ENCODE measurements at places on chromosomes 12 and 14.

DNA sequence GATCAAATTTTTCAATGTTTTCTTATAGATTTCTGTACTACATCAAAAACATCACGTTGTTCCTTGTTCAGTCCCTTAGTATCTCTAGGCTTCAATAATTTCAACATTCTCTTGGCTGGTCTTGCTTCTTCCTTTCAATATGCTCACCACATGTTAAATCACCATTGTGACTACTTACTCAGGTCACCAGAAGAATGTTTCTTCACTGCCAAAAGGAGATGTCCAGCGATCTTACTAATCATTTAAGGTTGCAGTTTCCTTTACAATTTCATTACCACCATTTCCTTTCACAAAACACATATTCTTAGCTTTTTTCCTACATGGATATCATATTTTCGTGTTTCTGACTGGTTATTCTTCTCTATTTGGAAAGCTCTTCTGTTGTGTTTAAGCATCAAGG, 363.8 kb downstream of the NAV3 start:
- no peak for DNase-seq

DNA sequence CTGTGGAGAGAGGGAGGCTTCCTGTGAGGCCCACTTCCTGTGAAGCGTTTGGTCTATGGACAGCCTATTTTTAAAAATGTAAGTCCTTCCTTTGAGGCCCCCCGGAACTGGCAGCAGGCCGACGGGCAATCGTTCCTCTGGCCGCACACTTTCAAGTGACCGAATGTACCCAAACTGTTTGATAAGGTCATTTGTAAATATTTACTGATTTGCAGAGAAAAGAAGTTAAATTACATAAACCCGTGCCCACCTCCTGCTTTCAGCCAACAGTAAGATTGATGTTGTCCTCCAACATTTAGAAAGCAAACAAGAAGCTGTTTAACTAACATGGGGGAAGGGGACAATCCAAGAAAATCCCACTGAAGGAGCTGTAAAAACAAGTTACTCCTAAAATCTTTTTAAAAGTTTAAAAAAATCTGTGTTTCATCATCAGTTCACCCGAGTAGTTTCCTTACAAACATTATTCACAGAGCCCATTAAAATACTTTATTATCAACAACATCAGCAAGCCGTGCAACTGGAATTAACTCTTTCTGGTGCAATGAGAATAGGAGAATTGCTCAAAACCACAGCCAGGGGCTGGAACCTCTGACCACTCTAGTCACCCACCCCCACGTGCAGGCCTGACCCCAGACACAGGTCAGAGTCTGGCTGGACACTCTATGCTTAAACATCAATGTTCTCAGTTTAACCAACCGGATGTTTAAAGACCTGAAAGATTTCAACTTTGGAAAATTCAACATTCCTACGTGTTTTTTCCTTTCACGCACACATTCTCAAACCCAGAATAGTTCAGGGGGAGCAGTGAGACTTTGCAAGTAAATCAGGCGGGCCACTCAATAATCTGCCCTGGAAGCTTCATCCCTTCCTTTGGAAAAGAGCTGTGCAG, 65.3 kb downstream of the FOXN3 start:
- DNase-seq, result no peak

DNA sequence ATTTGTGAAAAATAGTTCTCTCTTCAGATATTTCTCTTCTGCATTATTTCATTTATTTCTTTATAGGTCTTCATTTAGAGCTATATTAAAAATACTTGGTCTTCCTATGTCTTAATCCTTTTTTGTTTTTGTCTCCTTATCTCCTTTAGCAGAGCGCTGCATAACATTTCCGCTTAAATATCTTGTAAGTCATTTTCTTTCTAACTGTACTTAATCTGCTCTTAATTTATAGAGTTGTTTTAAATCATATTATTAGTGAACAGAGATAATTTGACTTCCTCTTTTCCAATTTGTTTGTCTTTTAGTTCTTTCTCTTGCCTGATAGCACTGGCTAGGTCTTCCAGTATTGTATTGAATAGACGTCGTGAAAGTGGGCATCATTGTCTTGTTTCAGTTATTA, 18.0 kb downstream of the LUM start:
- no peak for DNase-seq

- no peak for DNase-seq
Measured at GRCh38 chr12:47236109-47236714, 156.5 kb upstream of the AMIGO2 start.

DNA sequence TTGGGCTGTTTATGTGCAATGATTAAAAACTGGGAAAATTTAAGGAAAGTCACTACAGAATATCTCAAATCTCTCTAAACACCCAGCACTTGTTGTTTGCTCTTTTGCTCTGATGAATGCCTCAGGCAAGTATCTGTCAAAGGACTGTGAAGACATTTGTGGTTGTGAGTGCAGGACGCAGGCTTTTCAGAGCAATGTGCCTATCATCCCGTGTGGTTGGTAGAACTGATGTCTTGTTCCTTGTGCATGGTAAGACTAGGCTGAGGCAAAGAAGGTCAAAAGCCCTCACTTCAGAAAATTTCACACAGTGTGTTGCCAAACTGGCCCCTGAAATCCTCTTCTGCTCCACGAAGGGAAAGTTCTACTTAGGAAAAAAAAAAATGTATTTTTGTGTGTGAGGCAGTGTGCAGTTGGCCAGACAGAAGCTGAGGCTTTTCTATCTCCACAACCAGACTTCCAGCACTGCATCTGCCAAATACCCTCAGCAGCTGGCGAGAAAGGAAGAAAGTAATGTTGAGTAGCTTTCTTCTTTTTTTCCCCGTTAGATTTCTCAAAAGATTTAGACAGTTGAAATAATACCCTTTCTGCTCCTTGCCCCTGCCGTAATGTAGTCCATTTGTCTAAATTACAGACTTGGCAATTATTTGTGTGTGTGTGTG, 1103.1 kb downstream of the VRK1 start:
- no peak for DNase-seq

DNA sequence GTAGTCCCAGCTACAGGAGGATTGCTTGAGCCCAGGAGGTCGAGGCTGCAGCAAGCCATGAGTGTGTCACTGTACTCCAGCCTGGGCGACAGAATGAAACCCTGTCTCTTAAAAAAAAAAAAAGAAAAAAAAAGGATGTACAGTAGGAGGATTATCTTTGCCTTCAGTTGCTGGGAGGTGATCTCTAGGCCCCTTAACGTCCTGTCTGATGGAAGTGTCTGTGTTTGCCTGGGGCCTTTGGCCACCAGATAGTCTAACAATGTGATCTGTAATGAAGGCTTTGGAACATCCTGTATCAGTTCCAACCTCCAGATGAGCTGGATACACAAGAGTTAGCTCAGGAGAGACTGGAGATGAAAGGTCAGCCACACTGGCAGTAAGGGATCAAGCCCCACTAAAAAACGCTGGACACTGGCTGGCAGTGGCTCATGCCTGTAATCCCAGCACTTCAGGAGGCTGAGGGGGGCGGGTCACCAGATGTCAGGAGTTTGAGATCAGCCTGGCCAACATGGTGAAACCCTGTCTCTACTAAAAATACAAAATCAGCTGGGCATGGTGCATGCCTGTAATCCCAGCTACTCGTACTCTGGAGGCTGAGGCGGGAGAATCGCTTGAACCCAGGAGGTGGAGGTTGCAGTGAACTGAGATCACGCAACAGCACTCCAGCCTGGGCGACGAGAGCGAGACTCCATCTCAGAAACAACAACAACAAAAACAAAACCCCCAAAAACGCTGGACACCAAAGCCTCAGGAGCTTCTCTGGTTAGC, 19.0 kb upstream of the HNF1A start:
- DNase-seq, result no peak

DNA sequence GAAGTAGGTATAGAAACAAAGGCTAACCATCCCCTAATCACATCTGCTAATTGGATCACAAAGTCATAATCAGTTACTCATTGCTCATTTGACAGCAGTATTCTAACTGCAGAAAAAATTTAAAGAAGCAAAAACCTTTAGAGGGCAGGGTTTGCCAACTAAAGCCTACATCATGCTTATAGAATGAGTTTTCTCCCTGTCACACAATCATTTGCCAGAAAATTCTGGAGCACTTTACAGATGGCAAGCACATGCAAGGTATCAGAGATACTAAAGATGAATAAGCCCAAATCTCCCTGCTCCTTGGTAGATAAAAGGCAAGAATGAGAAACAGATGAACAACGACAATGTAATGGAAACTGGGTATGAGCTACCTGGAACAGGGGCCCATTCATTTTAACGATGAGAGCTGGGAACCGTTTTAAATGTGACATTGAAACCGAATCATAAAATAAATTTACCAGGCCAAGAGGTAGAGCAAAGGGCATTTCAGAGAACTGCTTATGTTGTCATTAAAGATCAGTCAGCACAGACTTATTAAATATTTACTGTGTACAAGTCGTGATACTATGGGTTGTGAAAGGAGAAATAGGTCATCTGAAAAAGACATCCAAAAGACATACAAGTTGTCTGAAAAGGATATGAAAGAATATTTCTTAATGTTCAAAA, 211.4 kb upstream of the ABCD2 start:
- DNase-seq, result no peak

- no peak for DNase-seq
Measured at GRCh38 chr12:133135747-133136146, 5.3 kb downstream of the ZNF10 start.

DNA sequence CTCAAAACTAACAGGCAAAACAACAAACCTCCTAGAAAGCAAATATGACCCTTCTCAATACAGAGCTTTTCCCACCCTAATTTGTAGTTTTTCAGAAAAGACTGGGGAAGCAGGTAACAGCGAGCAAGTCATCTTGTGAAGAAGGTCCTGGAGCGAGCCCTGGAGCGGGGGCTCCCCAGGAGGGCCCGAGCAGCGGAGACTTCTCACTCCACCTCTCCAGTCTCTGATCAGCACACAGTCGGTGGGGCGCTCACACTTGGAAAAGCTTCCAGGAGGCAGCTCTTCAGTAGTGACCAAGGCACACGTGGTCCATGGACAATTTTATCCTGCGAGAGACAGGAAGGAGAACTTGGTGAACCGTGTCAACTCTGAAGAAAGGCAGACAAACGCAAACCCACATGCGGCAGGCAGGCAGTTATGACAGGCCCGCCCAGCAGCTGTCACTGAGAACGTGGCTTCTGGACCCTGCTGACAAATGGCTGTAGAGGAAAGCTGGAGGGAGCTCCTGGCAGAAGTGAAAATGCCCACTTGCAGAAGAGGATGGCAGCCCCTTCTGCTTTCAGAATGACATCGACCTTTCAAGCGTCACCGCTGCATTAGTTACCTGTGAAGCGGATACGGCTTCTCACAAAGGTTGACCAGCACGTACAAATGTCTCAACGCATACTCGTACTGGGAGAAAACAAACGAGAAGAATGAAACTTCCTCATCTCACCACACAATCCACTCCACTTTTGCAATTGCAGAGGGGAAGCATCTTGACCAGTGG, 44.2 kb downstream of the LGMN start:
- DNase-seq, result no peak

DNA sequence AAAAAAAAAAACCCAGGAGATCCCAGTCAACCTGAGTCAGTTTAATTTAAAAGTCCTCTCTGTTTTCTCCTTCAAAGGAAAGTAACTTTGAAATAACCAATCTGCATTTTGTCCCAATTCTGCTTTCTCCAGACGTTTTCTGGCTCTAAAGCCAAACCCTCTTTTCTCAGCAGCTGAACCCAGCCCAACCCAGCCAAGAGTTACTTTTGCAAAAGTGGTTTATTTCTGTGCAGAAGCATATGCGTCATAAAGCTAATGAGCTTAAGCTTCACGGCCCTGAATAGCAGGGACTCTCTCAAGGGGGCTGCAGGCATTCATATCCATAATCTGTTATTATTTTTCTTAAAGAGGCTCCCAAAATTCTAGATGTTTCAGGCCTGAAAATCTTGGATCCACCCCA, 176.6 kb downstream of the GALC start:
- DNase-seq, result no peak

DNA sequence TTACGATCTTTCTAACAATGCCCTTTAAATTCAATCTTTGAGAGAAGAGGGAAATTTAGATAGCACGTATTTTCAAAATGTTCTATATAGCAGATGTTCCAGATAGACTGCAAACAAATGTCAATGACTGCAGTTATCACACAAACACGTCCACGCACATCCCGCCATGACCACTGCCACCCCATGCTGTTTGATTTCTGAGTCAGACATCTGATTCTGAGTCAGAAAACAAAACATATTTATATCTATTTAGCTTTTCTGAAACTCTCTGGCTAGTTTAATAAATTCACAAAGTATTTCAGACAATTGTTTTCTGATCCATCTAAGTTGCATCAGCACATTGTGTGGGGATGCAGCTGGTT, 105.9 kb upstream of the BCAT1 start:
- DNase-seq, result no peak

GRCh38 chr14:60862283-60862682, 118.6 kb downstream of the TRMT5 start:
- no peak for DNase-seq

- DNase-seq, result no peak
Measured at GRCh38 chr14:103646189-103646588, 17.2 kb downstream of the KLC1 start.

DNA sequence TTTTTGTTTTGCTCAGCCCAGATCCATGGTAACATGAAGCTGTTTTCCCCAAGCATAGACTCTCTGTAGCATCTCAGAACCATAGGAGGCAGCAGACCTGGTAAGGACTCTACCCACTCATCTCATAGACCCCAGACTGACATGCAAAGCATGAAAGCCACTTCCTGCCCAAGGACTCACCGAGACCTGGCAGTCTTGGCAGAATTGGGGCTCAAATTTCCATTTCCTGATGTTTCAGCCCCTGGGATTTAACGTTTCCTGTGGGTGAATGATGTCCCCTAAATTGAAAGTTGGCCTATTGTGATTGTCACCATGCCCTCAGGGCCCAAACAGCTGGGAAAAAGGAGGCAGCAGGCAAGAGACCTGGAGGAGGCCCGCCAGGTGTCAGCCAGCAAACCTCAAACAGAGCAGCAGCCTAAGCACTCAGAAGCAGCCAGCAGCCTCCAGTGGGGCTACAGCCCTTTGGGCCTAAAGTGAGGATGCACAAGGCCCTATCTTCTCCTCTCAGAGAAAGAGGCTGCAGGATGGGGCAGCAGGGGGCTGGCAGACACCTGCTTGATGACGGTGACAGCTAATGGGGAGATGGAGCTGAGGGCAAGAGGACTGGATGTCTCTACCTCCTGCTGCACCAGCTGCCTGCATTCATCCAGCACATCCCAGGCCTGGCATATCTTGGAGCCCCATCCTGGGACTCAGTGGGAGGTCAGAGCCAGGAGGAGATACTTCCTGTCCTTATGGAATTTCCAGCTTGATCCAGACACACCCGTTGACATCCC, 8.5 kb downstream of the KRT85 start:
- no peak for DNase-seq

- DNase-seq, result no peak
Measured at GRCh38 chr12:77238335-77238734, 173.0 kb upstream of the E2F7 start.

DNA sequence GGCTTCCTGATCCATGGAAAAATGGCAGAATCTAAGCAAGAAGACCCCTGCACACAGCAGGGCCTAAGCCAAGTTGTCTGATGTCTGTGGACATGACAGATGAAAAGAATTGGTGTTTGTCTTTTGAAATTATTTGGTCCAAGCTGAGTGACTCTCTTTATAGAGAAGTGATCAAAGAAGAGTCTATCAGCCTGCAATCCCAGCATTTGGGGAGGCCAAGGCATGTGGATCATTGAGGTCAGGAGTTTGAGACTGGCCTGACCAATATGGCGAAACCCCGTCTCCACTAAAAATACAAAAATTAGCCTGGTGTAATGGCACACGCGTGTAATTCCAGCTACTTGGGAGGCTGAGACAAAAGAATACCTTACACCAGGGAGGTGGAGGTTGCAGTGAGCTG, 64.8 kb upstream of the TUNAR start:
- no peak for DNase-seq

- DNase-seq, result no peak
Measured at GRCh38 chr12:115313929-115314328, 630.0 kb upstream of the TBX3 start.

GRCh38 chr12:6644903-6645302, 2.3 kb downstream of the ACRBP start:
- DNase-seq, result peak; percentile 21

All from hippocampal formation (tissue), 2 donors.